ENCODE measurements at places on chromosomes 5 and 9.

DNA sequence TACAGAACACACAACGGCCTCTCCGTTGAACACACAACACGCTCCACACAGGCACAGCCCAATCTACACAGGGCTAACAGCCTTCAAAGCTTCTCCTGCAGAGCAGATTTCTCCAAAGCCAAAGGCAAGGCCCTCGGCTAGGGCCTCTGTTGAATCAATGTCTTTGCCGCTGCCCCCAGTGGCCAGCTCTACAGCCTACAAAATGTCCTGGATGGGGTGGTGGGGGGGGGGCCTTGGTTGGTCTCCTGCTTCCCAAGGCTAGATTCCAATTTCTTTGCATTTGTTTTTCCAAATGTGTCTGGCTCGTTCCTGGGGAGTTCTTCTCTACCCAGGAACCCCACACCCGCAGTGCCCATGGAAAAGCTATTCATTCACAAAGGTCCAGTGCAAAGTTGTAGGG, 167.2 kb downstream of the PAX5 start:
- no peak for DNase-seq

DNA sequence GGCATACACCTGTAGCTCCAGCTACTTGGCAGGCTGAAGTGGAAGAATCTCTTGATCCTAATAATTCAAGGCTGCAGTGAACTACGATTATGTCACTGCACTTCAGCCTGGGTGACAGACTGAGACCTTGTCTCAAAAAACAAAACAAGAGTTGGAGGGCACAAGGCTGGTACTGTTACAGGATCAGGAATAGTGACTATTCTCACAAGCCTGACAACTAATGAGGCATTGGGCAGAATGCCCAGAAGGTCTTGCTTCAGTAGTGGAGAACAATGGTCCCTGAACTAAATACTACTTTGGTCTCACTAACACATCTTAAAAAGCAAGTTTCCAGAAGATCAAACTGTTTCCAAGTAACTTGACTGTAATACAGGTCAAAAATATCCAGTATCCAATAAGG, 182.9 kb upstream of the RFX3 start:
- DNase-seq, result no peak

GRCh38 chr9:112917047-112917986, 26.6 kb upstream of the SLC46A2 start:
- no peak for DNase-seq

- DNase-seq, result no peak
These were observed 78.1 kb downstream of the CFAP95 start for GRCh38 chr9:69898714-69899209.

DNA sequence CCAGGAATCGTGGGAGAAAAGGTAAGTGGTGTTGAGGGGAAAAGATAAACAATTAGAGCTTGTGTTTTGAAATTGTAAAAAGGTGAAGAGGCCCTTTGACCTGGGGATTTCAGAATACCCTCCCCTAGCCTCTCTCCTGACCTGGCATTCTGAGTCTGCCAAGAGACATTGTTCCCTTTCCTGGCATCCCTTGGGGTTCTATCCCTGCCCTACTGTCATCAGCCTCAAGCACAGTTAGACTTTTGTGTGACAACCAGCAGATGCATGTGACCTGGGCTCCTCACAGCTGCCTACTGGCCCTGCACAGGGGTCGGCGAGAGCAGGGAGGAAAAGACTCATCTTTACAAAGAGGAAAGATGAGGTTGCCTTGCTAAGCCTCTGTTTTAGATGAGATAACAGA, 72.2 kb upstream of the ORM1 start:
- DNase-seq, result no peak

GRCh38 chr5:14235872-14236271, 92.7 kb downstream of the TRIO start:
- DNase-seq, result no peak

- no peak for DNase-seq
These were observed 185.9 kb upstream of the RASA1 start for GRCh38 chr5:87081511-87082372.

- no peak for DNase-seq
These were observed 106.1 kb downstream of the THBS4 start for GRCh38 chr5:80141147-80141671.

DNA sequence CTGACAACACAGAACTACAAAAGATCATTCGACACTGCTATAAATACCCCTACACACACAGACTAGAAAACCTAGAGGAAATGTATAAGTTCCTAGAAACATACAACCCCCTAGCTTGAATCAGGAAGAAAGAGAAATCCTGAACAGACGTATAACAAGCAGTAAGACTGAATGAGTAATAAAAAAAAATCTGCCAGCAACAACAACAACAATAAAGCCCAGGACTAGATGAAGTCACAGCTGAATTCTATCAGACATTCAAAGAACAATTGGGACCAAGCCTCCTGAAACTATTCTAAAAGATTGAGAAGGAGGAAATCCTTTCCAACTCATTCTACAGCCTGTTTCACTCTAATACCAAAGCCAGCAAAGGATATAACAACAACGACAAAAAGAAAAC, 68.2 kb upstream of the SLIT3 start:
- no peak for DNase-seq

DNA sequence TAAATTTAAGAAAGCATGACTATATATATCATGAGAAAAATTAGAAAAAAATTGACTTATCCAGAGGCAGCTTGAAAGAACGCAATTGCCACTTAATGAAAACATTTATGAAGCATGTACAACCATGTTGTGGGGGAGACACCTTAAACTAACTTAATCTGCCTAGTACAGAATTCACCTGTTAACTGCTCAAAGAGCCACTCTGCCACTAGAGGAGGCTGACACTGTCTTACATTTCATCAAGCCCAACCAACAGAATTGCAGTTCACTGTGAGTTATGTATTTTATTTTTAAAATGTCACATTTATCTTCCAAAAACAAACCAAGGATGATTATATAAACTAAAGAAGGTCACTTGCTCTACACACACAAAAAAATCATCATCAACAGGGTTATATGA, 252.9 kb downstream of the MLLT3 start:
- DNase-seq, result no peak

GRCh38 chr9:81466981-81467380, 222.4 kb downstream of the TLE1 start:
- no peak for DNase-seq

DNA sequence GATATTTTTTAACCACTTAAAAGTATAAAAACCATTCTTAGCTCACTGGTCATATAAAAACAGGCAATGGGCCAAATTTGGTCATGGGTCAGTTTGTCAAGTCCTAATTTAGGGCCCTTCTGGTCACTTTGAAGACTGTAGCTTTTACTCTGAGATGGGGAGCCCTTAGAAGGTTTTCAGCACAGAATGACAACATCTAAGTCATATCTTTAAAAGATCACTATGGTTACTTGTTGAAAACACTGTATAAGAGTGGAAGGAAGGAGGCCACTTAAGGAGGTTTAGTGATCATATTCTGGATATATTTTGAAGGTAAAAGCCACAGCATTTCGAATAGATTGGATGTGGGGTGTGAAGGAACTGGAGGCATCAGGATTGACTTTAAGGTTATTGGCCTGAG, 76.7 kb downstream of the STRBP start:
- DNase-seq, result no peak
